ENCODE measurements at places on chromosomes 7 and 10.

GRCh38 chr7:91249506-91250233 is 14.6 kb upstream of the FZD1 start:
- DNase-seq: peak; percentile 73

DNA sequence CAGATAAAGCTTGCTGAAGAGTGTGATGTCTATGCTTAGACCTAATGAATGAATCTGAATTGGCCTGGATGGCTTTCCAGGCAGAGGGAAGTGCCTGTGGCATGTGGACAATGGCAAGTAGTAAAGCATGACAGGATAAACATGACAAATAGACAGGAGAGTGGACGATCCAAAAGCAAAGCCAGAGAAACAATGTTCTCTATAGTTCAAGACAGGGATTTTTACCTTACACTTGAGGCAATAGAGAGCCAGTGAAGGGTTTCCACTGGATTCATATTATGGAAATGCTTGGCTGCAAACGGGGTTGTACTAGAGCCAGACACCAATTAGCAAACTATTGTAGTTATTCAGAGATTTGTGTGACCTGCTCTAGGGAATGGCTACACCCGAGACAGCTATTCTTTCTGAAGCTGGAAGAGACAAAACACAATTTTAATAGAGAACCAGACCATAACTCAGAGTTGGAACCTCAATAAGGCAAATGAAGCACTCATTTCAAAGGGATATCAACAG is 2.3 kb downstream of the AGMO start:
- no peak for DNase-seq

GRCh38 chr7:139109188-139109982 is at the start of gene ZC3HAV1:
ZC3HAV1 (minus strand) TSS chr7:139109720; CDS start chr7:139109331, 389 bp downstream.
- DNase-seq: peak; percentile 83

GRCh38 chr7:28407651-28408050 is 4.7 kb upstream of the CREB5 start:
- peak; percentile 67 for DNase-seq

- no peak for DNase-seq
Observed at GRCh38 chr7:68176974-68177373, 1180.3 kb downstream of the TYW1 start.

GRCh38 chr10:79410315-79411094 is 34.9 kb downstream of the ZCCHC24 start:
- no peak for DNase-seq

DNA sequence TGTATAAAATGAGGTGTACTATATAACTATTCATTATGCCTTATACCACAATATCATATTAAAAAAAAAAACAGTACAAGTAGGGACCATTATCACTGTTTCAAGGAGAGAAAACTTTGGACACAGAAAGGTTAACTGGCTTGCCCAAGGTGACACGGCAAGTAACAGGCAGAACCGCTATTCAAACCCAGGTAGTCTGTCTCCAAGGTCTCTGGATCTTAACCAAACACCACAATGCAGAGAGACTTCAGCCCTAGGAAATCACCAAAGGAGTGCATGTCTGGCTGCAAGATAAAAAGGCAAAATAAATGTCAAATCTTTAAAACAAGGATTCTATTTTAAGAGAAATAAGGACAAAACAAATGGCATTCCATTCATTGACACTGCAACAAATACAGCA is 56.3 kb downstream of the CADPS2 start:
- no peak for DNase-seq

DNA sequence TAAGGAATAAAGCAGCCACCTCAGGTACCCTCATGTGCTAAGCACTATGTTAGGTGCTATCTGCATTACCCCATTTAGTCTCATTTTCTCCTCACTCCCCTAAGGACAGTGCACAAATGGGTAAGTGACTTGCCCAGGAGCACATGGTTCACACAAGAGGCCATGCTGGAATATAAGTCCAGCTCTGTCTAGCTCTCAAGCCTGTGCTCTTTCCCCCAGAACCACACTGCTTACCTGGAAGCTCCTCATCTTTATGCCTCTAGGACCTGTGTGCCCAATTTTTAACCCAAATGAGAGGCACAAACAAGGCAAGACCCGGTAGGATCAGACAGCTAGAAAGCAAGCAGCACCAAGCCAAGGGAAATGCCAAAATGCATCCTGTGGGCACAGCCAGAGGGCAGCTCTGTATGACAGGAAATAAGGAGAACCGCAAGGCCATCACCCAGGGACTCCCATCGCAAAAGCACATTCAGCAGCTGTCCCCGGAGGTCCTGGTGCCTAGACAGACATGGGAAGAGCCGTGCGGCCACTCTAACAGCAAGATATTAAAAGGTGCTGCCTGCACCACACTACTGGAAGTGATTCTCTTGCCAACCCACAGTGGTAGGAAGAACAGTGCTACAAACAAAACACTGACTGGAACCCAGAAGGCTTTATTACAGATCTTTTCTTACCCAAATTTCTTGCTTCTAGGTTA is 88.1 kb downstream of the GSAP start:
- no peak for DNase-seq

GRCh38 chr10:6048281-6049030 is 13.7 kb downstream of the IL2RA start:
- DNase-seq: no peak

DNA sequence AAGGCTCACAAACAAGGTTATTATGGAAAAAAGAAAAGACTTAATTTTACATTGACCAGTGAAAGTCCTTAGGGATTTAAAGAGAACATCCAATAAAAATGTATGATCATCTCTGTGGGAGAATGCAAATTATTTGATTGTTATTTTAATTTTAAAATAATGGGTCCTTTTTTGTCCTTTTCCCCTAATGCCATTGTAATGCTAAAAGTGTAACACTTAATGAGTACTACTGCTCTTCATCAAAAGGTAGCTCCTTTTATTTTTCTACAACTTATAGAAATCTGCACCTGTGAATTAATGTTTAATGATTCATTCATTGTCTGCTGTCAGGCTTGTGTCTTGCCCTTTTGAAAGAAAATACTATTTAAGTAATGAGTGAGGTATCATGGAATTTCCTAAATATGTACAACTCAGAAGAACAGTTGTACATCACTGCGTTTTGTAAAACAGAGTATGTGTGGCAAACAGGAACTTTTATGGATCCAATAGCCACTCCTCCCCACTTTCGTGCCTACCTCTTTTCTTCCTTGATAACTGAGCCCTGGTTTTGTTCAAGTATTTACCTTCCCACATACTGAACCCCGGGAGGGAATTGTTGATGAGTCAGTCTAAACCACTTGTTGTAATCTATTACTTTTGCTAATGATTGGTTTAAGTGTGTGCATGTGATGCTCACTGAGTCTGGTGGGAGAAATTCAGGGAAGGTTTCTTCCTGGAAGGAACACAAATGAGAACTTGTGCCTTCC is 19.9 kb upstream of the TRUB1 start:
- DNase-seq: no peak

DNA sequence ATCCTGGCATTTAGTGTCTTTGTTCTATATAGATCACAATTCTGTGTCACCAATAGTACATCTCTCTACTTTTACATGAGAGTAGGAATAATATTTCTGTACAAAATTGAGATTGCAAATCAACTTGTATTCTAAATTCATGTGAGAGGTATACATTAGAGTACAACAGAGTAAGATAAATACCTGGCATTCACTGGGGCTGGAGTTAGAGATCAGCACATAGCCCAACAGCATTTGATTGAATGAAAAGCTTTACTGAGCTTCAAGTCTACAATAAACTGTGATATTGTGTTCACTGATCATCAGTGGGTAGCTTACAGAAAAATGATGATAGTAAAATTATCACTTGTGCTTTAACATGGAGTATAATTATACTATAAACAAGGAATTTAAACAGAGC is 1114.7 kb downstream of the REEP3 start:
- DNase-seq: no peak

- DNase-seq: no peak
Observed at GRCh38 chr7:37007268-37007667, 283.0 kb upstream of the AOAH start.

DNA sequence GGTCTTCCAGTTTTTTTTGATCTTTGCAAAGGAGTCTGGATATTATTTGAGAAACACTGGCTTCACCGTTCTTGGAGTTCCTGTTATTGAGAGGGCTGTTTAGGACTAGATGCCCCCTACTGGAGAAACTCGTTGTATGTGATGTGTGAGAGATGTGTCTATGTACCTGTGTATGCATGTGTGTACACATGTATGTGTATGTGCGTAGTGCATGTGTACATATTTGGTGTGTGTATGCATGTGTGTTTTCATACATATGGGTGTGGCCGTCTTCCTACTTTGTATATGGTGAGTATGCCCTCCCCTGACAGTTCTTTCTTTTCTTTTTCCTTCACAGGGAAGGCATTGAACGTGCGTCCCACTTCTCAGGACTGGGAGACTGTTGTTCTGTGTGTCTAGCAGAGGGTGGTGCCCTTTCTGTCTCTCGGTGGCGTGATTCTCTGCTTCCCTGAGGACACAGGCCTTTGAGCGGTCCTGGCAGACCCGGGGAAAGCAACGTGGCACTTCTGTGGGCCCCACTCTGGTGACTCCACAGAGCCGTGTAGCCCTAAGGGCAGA is 3.0 kb upstream of the CALHM3 start:
- peak; percentile 64 for DNase-seq

DNA sequence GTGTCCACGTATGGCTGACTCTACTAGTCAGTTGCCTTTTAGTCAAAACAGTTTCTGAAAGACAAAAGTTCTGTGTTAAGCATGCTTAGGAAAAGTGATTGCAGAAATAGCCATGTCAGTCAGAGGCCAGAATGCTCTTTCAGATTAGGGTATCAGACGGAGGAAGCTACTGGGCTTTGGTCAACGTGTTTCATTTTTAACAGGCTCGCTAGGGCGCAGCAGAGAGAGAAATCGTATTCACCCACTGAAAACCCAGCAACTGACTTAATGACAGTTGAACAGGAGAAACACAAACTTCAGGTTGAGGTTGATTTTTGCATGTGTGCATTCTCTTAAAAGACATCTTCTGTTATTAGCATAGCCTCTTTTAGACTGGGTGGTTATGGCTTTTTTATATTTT is 322.6 kb upstream of the KIAA1217 start:
- DNase-seq: no peak

- no peak for DNase-seq
Observed at GRCh38 chr7:44636926-44637325, 30.5 kb downstream of the OGDH start.

GRCh38 chr7:92595281-92595680 is 5.1 kb upstream of the FAM133B start:
- DNase-seq: peak; percentile 70

DNA sequence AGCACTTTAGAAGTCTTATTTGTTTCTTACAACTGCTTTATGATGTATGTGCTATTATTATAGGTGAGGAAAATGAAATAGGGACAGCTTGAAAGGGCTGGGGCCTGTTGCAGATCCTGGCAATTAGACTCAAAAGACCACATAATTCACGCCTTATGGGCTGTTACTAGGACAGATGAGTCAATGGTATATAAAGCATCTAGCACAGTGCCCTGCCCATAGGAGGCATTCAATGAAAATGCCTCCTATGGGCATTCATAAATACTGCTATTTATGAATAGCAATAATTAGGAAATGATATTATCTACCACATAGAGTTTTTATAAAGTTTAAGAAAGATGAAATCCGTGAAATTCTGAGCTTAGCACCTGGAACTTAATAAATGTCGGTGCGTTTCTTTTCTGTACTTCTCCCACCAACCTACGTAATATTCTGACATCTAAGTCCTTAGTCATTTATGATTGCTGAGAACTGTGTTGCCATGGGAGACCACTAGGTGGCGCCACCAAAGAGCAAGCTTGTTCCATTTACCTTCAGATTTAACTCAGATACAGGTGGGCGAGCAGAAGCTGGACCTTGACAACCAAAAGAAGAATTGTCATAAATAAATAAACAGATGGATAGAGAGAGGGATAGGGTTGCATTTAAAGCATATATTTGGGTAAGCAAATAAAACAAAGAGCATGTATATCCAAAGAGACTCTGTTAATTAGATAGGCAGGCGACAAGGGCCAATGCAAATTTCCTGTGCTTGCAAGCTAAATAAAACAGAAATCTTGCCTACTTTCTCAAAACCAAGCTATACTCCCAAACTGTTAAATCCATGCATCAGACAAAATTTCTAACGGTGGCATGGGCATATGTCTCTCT is 699.9 kb downstream of the INHBA start:
- DNase-seq: peak; percentile 44

DNA sequence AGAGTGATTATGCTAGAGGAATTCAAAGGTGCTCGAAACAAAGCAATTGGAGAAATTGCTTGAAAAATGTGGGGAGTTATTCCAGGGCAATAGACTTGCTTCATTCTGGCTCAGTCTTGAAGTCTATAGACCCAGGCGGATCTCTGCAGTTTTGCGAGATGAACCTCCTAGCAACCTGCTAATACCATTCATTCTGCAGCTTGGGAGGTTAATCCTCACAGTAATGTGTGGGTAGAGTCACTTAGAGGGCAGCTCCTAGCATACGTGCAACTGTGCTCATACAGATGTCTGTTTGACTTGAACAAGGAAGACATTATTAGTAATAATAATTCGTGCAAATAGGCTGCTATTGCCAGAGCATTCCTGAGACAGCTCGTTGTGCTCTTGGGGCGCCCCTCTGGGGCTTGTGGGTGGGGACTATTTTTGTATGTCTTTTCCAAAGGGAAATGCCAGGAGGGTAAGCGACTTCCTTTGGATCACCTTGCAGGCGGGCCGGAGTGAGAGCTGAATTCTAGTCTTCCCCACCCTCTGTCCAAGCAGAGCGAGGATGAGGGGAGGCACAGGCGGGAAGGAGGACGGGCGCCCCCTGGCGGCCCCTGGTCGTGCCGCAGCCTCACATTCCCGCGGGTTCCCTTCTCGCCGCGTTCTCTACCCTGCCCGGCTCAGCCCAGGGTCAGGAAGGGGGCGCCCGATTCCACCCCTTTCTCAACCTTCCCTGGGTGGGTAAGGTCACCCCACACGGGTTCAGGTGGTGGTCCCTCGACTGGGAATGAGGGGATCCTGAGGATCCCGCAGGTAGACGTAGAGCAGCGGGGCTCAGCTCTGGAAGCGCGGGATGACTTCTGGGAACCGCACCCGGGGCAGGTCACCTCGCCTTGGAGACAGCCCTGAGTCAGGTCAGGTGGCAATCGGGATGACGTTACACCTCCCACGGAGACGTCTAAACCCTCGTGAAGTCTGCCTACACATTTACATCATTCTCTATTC is 241.5 kb downstream of the PHTF2 start:
- peak; percentile 10 for DNase-seq

DNA sequence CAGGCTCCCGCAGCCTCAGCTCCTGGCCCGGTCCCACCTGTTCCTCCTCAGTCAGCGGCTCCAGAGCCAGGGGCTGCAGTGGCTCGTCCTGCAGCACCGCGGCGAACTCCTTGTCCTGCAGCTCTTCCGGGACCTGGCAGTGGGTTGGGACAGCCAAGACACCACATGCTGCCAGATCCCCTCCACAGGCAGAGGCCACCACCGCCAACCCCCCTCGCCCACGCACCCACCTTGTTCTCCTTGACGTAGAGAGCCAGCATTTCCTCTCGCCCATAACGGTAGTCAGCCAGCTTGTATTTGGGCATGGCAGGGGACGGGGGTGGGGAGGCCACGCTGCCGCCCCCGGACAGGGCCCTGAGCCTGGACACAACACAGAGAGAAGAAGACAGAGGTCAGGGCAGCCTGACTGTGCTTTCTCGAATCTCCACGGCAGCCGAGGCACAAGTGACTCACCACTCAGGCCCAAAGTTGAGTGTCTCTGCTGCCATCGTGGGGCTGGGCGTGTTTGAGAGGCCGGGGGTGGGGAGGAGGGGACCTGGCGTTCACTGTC is 6.2 kb downstream of the GIGYF1 start:
- no peak for DNase-seq

- DNase-seq: no peak
Observed at GRCh38 chr7:333393-333764, 43.4 kb downstream of the FOXL3 start.

GRCh38 chr10:13360587-13360986 is 12.5 kb upstream of the SEPHS1 start:
- DNase-seq: no peak

Data from HCEC 1CT (cell line).